Kidney tubule cell (primary cell): ENCODE measurements at places on chromosomes 1 and 21.

DNA sequence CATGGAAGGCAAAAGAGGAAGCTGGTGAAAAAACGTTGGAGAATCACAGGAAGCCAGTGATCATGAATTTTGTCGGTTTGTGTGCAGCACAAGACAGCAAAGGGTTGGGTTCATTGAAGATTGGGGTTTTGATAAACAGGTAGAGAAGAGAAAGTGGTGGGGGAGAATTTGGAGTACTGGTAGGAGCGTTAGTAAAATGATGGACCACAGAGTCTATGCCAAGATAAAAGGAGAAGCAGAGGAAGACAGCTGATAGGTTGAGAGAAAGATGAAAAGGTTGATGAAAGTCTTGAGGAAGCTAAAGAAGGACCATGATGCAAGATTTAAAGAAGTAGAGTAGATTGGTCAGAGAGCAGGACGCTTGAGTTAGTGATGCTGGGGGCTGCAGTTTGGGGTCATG is 156.8 kb upstream of the POU3F1 start:
- no peak for DNase-seq

GRCh38 chr1:980602-981395 is 1.1 kb downstream of the PERM1 start:
- DNase-seq: no peak

DNA sequence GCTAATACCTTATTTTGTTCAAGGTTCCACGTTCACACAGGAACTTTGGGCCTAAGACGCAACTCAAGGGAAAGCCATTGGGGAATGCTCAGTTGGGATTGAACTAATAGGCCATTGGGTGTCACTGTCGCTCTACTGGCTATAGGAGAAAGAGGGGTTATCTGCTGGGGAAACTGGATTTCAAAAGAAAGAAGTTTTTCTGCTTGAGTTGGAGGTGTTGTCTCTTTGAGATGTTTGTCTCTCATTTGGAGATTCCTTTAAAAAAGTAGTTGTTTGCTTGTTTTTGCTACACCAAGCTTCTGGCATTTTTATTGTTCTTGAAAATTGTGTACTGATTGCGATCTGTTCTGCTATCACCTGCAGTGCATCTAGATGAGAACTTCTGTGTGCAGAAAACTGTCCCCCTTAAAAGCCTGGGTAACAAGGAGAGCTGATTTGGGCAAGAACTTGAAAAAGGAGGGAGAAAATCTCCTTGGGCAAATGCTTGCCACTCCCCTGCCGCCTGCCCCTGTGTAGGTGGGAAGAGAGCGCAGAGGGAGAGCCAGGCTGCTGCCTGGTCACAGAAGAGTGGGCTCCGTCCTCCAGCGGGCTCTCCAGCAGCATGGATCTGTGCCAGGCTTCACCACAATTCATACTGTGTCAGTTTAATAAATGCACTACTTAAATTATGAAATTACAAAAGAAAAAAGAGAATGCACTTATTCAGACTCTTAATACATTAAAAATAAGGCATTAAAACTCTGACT is 39.9 kb downstream of the PEX14 start:
- DNase-seq: peak; percentile 53

- no peak for DNase-seq
Observed at GRCh38 chr1:47921935-47922415, 75.2 kb downstream of the TRABD2B start.

DNA sequence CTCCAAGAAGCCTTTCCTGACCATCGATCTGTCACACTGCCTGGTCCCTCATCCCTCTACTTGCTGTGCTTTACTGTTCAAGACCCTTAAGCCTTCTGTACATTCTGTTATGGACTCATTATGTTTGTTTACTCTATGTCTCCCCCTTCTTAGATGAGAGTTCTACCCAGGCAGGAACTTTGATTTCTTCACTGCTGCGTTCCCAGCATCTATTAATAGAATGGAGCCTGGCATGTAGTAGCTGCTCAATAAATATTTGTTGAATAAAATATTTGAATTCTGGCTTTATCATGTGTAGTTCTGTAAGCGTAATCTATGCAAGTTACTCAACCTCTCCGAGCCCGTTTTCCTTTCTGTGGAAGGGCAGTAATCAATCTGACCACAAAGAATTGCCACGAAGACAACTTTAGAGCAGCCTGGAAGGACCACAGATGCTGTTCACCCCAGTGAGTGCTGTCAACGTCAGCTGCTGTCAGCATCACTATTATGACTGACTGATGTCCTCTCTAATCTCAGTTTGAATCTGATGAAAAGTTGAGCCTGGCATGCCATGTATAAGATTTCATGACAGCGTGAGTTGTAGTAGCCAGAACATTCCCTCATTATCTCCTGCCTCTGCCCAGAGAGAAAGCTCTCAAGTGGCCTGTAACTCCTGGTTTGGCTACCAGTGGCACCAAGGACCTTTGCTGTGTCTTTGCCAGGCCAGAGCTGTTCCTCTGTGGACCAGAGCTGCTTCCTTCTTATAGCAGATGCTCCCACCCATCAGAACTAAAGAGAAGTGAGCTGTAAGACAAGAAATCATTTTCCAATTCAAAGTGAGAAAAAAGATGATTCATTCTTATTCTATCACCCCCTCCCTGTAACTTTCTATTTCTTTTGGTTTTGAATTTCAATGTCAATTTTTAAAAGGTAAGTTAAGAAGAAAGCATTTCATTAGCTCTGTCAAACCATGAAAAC is 94.5 kb downstream of the PRDM2 start:
- no peak for DNase-seq
